Activated CD8-positive, alpha-beta memory T cell treated with anti-CD3 and anti-CD28 coated beads for 1 hour (primary cell): ENCODE measurements at places on chromosomes 5 and 9.

DNA sequence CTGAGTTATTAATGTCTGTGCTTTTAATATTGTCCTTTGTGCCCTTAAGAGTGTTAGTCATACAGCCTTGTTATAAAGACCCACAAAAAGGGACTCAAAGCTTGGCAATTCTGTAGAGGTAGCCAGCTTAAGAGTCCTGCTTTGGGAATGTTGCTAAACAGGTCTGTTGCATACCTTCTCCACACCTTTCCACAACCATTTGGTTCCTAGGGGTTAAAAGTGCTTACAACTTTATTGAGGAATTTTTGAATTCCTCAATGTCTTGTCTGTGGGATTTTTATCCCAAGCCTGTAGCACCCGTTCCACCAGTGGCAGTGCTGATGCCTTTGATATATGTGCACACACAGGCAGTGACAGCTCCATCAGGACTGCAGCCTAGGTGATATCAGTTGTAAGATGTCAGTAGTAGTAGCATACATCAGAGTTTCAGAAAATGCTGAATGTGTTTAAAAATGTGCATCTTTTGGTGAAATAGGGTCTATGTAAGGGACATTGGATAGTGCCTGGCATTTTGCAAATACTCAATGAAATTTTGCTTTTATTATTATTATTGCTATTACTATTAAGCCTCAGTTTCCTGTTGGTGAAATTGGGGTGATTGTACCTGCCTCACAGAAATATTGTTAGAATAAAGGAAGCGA is 68.5 kb downstream of the WWC1 start:
- DNase-seq = no peak

DNA sequence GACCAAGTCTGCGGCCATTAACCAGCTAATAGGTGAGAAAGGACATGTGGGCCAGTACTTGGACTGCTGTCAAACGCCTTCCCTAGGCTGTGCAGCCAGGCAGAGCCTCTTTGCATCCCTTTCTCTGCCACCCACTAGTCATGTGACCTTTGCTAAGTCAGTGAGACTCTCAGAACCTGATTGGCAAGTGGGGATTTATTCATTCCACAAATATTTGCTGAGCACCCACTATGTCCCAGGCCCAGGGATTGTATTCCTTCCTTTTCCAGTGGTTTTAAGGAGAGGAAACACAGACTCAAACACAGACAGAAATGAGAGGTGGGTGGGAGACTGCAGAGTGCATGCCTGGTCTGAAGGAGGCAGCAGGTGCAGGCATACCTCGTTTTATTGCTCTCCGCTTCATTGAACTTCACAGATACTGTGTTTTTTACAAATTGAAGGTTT is 71.6 kb upstream of the GALNT10 start:
- no peak for DNase-seq

- DNase-seq = no peak
Observed at GRCh38 chr9:113875459-113876150, 504 bp upstream of the ZNF618 start.

DNA sequence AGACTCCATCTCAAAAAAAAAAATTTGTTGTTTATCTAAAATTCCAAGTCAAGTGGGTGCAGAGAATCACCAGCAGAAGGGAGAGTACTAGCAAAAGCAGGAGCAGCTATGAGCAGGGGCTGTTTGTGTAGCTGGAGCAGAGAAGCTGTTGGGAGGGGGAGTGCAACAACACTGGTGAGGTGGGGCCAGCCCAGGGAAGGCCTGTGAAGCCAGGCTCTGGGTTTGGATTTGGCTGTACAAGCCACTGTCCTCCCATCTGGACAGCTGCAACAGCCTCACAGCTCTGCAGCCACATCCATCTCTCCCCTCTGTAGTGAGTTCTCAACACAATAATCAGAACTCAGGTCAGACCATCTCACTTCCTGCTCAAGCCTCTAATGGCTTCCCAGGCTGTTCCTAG is 59.4 kb downstream of the TMOD1 start:
- DNase-seq = no peak

GRCh38 chr5:592158-592557 is 20.0 kb upstream of the CEP72 start:
- no peak for DNase-seq

DNA sequence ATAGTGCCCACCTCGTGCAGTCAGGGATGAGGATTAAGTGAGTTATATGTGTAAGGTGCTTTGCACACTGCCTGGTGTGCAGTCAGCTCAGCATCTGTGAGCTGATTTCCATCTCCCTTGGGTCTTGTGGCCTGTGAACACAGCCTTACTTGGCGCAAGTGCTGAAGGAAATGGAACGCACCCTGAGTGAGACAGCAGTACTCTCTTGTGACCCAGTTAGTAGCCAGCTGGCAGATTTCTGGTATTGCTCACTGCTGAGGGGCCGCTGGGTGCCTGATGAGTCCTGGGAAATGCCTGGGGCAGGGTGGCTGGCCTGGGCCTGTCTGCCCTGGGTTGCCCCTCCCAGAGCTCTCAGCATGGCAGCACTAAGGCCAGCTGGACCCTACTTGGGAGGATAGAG is 90.9 kb upstream of the BOD1 start:
- no peak for DNase-seq

DNA sequence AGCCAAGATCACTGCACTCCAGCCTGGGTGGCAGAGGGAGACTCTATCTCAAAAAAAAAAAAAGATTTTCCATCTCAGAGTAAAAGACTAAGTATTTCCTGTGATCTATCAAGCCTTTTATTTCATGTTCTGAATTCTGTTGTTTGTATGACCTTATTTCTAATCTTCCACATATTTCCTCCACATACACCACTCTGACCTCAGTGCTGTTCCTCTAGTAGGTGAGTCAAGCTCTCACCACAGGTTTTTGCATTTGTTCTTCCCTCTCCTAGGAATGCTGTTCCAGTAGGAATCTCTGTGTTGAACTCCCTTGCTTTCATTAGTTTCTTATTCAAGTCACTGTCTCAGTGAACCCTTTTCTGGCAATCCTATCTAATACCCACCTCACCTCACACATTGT is 68.1 kb downstream of the INVS start:
- no peak for DNase-seq

DNA sequence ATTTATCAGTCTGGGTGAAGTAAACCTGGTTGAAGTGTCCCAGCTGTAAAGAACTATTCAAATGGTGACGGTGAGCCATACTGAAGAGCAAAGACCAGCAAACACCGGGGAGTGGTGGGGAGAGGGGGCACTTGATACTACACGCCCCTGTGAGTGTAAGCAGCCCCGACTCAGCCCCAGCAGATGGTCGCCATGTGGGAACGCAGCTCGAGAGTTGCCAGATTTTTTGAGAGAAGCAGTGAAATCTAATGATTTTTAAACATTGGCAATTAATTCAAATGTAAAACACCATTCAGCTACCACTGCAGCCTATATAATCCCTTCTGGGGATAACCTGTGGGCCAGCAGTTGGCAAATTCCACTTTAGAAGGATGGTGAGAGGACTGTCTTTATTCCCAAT is 1386.9 kb upstream of the WWC1 start:
- no peak for DNase-seq

- no peak for DNase-seq
Observed at GRCh38 chr9:124003636-124004349, 7.8 kb upstream of the LHX2 start.

GRCh38 chr9:85723215-85723614 is 18.5 kb downstream of the AGTPBP1 start:
- no peak for DNase-seq

GRCh38 chr5:139637438-139638089 is 10.6 kb upstream of the CXXC5 start:
- DNase-seq = no peak

- DNase-seq = no peak
Observed at GRCh38 chr9:136010615-136011361, 49.6 kb upstream of the UBAC1 start.

GRCh38 chr5:132826424-132827082 is 3.9 kb downstream of the SHROOM1 start:
- DNase-seq = no peak

DNA sequence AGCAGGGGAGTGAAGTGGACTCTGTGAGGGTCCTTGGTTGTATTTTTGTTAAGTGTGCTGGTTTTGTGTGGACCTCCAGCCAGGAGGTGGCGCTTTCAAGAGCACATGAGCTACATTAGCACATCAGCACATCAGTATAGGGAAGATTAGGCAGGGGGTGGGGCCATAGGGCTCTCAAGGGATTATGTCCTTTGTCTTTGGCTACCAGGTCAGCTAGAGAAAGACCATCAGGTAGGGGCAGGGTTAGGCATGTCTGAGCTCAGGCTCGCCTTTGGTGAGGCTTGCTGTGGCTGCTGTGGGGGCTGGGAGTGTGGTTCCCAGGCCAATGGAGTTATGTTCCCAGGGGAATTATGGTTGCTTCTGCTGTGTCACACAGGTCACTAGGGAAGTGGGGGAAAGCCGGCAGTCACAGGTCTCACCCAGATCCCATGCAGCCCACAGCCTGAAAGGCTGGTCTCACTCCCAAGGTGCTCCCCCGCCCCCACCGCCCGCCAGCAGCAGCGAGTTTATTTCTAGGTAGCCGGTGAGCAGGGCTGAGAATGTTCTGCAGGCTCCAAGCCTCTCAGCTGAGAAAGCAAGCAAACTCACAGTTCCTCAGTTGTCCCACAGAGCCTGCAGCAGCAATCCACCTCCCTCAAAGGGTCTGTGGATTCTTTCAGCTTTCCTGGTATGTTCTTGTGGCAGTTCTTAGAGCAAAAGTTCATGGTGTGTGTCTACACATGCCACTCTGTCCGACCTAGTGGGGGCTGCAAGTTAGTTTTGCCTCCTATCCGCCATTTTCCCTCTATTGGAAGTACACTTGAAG is 13.7 kb downstream of the OR1J1 start:
- no peak for DNase-seq

- no peak for DNase-seq
Observed at GRCh38 chr5:15501091-15501791, 1.3 kb downstream of the FBXL7 start.

DNA sequence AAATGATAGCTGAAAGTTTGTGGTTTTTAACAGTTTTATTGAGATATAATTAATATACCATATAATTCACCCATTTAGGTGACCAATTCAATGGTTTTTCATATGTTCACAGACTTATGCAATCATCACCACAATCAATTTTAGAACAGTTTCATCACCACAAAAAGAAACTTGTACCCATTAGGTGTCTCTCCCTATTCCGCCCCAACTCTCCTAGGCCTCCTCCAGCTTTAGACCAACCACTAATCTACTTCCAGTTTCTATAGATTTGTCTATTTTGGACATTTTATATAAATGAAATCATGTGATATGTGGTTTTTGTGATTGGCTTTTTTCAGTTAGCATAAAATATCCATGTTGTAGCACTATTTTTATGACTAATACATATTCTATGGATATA is 38.6 kb downstream of the YTHDC2 start:
- no peak for DNase-seq

- no peak for DNase-seq
Observed at GRCh38 chr9:2132484-2133082, 117.4 kb downstream of the SMARCA2 start.
